Germinal center (tissue), 1 donor: ENCODE measurements at places on chromosomes 12 and 14.

DNA sequence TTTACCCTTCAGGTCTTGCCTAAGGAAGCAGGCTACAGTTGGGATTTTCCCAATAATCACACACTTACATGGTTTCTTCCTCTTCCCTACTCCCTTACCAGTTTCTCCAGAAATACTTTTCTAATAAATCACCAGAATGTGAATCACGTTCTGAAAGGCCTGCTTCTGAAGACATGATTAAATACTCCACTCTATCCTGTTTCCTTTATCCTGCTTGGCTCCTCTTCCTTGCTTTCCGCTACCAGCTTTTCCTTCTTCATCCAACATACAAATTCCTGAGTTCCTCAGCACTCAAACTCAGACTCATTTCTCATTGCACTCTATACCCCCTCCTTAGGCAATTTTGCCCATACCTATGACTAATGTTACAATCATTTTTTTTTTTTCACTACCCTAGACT, 118.3 kb downstream of the MGAT4C start:
- no peak for DNase-seq

DNA sequence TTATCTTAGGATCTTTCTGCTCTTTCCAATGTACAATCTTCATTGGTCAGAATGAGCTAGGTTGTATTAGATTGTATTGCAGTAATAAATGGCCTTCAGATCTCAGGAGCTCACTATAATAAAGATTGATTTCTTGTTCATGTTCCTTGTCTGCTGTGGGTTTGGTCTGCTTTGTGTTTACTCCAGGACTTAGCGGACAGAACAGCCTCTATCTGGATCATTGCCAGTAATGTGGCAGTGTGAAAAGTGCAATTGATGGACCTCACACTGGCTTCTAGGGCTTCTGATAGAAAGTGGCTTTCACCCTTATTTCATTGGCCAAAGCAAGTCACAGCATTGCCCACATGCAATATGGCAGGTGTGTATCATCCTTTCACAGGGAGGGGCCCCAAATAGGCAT, 81.2 kb downstream of the BTG1 start:
- DNase-seq: no peak

DNA sequence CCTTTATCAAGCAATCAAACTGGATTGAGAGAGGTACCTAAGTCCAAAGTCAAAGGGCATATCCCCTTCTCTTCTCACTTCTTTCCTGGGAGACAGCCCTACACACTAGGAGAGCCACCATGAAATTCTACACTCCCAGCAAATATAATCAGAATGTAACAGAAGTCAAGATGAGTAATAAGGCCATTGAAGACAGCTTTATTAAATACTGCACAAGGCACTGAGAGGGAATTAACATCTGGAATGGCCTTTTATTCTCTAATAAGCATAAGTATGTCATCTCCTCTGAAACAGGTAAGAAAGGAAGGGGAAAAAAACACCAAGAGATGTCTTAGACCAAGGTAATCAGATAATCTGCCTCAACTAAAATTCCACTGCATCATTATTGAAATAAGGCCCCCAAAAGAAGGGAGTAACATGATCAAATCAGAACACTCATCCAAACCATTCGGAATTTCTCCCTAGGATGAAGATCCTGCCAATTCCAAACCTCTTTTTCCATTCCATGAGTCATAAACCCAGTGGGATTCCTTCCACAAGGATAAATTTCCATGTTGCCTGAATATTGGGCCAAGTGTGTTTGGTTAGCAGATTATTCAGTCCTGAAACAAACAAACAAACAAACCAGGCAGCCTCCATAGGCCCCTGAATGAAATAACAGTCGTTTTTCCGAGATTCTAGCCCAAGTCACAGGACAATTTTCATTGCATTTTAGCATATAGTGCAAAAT, 19.9 kb downstream of the SLC35F4 start:
- no peak for DNase-seq

- peak; percentile 63 for DNase-seq
Measured at GRCh38 chr14:55354500-55354899, 57.1 kb downstream of the ATG14 start.

DNA sequence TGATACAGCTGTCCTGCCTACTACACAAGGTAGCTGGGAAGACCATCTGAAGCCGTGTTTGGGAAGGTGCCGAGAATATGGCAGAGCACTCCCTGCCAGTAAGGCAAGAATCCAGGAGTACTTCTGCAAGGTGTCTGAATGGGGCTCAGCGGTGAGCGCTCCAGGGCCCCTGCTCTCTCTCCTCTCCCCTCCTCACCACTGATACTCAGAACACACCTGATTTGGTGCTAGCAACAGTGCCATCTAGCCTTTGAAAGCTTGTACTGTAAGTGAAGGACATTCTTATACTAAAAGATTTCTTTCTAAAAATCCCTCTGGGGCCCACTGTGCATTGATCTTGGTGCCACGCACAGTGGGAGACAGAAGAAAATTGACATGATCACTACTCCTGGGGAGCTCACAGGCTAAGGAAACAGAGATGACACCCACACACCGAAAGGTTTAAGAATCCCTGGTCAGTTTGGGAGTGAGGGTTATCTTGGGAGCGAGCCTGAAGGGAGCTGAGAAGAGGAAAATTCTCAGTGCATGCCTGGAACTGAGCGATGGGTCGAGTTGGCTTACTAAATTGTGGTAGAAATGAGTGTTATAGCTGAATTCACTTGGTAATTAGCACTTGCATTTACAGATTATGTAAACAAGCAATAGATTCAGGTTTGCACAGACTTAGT, 216.9 kb downstream of the NTF3 start:
- DNase-seq: no peak

GRCh38 chr14:64714432-64715025, 10.3 kb downstream of the PLEKHG3 start:
- no peak for DNase-seq

DNA sequence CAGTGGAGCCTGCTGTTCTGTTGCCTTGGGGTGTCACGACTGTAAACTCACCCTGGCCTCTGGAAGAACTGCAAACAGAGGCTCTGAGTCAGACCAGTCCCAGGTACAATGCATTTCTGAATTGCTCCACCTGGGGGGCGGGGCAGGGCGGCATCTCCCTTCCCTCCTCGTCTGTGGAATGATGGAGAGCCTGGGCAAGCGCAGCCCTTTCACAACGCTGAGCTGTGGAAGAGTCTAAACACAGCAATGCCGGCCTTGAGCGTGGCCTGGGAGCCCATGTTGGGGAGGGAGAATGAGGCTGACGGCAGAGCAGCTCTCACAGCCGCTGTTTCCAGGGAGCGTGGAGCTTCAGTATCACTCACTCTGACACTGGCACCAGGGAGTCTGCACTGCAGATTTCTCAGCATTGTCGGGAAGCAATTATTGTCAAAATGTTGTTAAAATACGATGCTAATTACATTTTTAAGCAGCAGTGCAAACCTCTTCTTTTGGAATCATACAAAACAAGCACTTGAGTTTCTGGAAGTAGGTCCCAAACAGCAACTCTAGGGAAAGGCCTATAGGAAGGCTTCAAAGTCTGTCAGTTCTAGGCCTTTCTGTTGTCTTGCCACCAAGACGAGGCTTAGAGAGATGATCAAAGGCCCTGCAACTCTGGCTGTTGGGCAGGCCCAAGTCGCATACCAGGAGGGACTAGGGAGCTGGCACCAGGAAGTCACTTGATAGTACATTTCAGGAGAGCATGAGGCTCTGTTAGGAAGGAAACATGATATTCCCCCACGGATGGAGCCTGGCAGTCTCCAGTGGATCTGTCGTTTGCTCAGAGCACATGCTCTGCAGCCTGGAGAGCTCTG, 244.0 kb upstream of the FKBP4 start:
- no peak for DNase-seq

GRCh38 chr14:99401621-99402284, 78.9 kb downstream of the SETD3 start:
- no peak for DNase-seq

DNA sequence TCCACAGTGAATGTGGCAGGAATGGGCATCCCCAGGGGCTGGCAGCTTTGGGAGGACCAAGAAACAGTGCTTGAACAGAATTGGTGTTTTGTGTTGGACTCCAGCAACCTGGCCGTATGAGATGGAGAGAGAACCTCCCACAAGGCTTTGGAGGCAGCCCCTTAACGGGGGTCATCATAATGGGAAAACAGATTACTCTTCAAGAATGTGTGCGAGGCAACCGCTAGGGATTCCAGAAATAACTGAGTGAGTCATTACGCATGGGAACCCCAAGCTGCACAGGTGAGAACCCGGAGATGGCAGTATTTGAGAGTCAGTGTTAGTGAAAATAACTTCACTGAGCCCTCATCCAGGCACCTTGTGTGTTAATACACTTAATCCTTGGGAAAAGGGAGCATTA, 567.8 kb upstream of the TBX3 start:
- DNase-seq: no peak
